Activated CD4-positive, alpha-beta T cell treated with anti-CD3 and anti-CD28 coated beads, Interleukin-2, Interleukin-4, amounts not matched to agents 100 ng/mL and 50 ng/mL, durations not matched to agents 16 hours and 8 hours (primary cell): ENCODE measurements at places on chromosomes 4 and X.

DNA sequence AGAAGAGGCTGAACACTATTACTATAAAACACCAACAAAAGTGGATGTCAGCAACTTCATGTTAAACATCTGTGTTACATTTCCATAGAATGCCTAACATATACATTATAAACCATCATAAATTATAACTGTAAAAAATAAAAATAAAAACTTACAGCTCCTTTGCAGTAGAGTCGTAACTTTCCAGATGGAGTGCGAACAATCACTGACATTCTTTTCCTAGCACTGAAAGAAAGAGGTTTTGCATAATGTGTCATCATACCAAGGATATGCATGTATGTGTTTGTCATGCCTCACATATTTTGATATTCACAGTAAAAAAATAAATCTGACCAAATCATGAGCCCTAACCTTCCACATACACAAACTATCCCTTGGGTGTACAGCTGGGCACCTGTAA is 113.1 kb downstream of the ATP8A1 start:
- no peak for DNase-seq

GRCh38 chr4:97396097-97396496 is 747.2 kb downstream of the STPG2 start:
- DNase-seq = no peak

- no peak for DNase-seq
Observed at GRCh38 chr4:80027611-80028010, 45.4 kb downstream of the ANTXR2 start.

DNA sequence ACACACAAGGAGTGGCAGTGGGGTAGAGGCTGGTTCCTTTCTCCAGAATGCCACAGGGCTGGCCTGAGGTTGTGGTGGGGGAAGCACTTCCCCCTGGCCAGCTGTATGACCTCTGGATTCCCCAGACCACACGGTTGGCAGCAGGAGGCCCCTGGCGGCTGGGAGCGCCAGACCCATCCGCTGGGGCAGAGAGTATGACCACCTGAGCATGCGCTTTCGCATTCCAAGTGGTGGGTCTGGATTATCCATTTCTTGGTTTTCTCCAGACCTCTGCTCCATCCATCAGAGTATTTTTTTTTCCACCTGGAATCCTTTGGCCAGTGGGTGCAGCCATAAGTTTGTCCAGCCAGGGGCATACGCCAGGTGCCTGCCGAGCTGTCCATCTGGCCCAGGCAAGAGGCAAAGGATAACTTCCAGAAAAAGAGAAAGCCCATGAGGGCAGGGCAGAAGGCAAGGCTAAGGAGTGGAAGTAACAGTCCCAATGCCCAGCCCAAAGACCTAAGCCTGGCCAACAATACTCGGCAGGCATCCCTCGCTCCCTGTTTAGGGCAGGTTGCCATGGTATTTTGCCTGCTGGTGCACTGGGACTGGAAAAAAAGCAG is 39.3 kb downstream of the NHSL2 start:
- no peak for DNase-seq

DNA sequence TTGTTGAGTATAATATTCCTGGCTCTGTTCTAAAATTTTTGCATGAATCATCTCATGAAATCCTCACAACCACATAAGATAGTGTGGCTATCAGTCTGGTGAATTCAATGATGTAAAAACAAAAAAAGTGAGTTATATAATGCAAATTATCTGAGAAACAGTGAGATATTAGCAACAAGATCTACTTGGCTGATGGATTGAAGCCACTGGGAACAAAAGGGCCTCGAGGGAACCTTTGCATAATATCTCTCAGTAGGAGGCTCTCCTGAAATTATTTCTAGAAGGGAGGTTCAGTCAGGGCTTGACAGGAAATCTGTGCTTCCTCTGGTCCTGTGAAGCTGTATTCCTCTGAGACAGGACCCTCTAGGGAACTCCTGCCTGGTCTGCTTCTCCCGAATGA is 30.1 kb upstream of the NUP54 start:
- no peak for DNase-seq

DNA sequence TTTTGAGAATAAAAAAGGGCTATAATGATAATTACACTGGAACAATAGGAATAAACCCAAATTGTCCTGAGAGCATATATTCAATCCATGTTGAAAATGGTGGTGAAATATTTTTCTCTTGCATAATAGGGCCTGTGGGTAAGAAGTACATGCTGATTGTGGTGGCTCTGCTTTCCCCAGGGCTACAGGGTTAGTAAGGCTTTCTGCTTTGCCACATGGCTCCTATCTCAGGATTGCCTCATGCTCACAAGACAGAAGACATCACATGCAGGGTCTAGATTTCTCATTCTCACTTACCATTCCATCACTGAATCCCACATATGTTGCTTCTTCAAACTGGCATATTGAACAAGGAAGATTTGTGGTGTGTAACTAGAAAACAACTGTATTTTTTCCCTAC is 12.4 kb upstream of the VEGFC start:
- no peak for DNase-seq

GRCh38 chr4:1462009-1462767 is 55.9 kb upstream of the NKX1-1 start:
- no peak for DNase-seq

- DNase-seq = no peak
Observed at GRCh38 chr4:3660928-3661515, 105.2 kb upstream of the ADRA2C start.

GRCh38 chr4:171035909-171036308 is 777.3 kb upstream of the GALNTL6 start:
- DNase-seq = no peak

- DNase-seq = no peak
Observed at GRCh38 chr4:126182336-126182735, 867.6 kb downstream of the FAT4 start.

DNA sequence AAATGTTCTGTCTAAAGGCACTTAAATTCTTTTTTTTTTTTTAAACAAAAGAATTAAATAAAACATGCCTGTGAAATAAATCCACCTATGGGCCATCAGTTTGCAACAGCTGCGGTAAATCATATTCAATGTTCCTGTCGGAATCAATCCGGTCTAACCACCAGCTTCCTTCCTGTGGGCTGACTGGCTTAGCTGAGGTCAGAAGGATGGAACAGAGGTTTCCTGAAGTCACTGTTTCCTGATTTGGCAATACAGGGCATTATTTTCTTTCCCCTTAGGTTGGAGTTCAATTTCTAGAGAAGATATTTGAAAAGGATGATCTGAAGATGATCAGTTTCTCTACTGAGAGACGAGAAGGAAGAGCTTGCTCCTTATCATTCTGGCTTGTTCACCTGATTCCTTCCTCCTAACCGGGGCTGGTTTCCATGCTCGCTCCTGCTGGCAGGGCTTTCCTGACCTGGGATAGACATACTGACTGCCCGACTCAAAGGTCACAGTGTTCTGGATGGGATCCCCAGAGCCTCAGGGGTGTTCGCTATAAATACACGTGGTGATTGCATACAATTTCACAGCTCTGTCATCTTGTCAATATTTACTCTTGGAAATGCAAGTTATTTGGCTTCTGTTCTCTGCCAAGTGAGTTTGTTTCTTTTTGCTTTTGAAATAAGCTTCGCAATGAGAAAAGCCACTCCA is 21.7 kb downstream of the PDLIM3 start:
- DNase-seq = peak; percentile 42

- DNase-seq = no peak
Observed at GRCh38 chrX:47645530-47645929, 4.8 kb downstream of the ELK1 start.

DNA sequence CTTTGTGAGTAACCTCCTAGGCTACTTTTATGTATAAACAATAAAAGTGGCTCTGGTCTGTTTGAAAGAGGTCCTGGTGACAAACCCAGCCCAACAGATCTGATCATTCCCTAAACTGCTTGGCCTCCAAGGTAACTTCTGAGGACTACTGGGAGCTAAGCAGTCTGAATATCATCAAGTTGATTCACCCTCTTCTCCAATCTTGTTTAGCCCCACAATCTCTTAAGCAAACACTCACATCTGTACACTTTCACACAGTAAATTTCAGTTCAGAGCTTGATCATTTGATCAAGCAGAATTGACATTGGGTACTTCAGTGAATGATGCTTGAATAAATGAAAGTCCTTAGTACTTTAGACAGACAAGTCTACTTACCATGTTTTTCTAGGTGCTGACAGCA is 74.7 kb downstream of the HCCS start:
- no peak for DNase-seq

DNA sequence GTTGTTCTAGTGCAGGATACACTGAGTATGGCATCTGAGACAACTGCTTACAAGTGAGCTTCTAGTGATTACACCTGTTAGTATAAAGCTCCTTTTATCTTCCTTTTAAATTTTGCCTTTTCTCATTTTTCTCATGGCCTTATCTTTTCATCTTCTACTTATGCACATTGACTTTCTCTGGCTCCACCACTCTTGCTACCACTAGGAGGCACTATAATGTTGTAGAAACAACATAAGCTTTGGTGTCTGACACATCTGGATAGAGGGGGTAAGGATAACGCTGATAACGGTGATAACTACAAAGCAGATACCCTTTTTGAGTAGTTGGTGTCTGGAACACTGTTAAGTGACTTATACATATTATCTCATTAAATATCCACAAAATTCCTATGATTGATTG is 187.4 kb upstream of the TEX13C start:
- peak; percentile 59 for DNase-seq

GRCh38 chr4:89625599-89626293 is 211.2 kb downstream of the SNCA start:
- DNase-seq = no peak

DNA sequence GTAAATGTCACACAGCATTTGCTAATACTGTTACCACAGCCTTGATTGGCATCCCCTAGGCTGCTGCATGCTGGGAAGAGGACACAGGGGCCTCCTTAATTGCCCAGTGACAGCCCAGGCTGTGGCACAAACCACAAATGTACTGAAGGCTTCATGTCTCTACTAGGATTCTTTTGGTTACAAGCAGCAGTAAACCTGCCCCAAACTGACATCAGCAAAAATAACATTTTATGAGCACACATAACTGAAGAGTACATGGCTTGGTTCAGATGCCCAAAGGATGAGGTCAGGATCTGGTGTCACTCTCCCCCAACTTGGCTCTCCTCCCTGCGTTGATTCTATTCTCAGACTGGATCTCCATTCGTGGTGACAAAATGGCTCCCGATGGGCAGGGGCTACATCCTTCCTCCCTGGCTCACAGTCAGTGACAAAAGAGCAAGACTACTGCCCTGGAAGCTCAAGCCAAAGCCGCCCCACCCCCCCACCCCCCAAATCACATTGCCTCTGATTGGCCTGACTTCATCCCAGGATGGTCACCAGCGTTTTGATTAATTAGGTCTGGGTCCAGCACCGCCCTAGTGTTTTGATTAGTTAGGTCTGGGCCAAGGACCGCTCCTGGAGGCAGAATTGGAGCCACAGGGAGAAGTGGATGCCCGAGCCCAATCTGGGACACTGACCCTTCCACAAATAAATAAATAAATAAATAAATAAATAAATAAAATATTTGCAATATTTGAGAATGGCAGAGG is 180.5 kb upstream of the RBPJ start:
- DNase-seq = no peak

- DNase-seq = peak; percentile 19
Observed at GRCh38 chrX:38657562-38657961, 96.2 kb downstream of the TSPAN7 start.

- no peak for DNase-seq
Observed at GRCh38 chr4:121555315-121556107, 141.3 kb downstream of the ANXA5 start.

GRCh38 chrX:19616959-19617358 is 101.7 kb upstream of the MAP3K15 start:
- no peak for DNase-seq

- no peak for DNase-seq
Observed at GRCh38 chrX:101918751-101919150, 13.1 kb downstream of the ZMAT1 start.

- no peak for DNase-seq
Observed at GRCh38 chr4:6222761-6223292, 22.5 kb upstream of the JAKMIP1 start.

- DNase-seq = no peak
Observed at GRCh38 chr4:20338841-20339240, 87.1 kb downstream of the SLIT2 start.

- DNase-seq = no peak
Observed at GRCh38 chrX:45238489-45238888, 37.8 kb upstream of the DIPK2B start.

- no peak for DNase-seq
Observed at GRCh38 chrX:74090049-74090448, 213.9 kb upstream of the ZCCHC13 start.

DNA sequence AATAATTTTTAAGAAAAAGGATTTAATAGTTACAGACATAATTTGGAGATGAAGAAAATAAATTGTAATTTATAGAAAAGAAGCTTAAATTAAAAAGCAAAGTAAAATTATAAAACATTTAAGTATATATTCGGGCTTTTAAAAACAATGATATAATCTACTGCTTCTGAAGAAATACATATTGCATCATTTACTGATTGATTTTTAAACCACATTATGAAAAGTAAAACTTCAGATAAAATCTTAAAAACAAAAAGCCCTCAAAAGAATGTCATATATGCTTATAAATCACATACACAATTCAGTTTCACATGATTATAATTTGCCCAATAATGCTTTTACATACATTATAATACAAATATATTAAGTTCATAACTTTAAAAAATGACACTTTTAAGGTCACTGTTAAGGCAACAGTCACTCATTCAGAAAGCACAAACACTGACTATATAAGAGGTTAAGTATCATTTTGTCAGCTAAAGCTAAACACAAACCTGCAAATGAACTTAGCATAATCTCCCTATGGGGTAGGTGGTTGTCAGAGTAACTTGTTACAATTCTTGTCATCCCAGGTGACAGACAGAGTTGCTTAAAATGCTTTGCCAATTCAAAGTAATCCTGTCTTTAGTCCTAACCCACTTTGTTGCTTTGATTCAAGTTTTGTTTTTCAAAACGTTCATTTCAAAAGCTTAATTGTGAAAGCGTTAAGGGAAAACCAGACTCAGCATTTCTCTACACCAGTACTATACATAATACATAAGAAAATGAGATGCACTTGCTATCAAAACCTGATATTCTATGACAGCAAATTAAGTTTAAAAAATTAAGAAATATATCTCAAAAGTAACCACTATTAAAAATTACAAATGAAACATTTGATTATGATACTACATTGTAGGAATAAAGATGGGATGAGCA is 90.6 kb upstream of the MAB21L2 start:
- peak; percentile 24 for DNase-seq

GRCh38 chrX:129798888-129799287 is 19.1 kb downstream of the SASH3 start:
- no peak for DNase-seq

GRCh38 chr4:48340276-48340964 is 909 bp upstream of the SLAIN2 start:
- DNase-seq = peak; percentile 29

- peak; percentile 68 for DNase-seq
Observed at GRCh38 chrX:136779346-136779781, 1.4 kb downstream of the ARHGEF6 start.

DNA sequence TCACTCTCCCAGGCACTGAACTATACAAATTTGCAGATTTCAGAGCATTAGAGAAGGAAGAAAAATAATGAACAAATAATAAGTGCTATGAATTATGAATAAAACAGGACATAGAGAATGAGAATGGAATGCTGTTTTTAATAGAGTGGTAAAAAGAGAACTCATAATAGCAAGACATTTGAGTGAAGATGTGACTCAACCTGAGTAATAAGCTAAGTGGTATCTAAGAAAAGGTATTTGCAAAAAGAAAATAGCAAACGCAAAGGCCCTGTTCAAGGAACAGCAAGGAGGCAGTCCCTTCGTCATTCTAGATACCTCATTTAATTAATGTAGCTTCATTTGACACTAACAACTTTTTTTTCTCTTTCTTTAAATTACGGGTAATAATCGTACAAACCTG is 1910.0 kb upstream of the TENM3 start:
- DNase-seq = no peak

GRCh38 chrX:349196-349595 is 30.6 kb upstream of the GTPBP6 start:
- no peak for DNase-seq
